ENCODE measurements at places on chromosomes 12 and 14.

GRCh38 chr14:99192028-99192621, 79.9 kb downstream of the BCL11B start:
- no peak for DNase-seq

- no peak for DNase-seq
These were observed 7.6 kb downstream of the VPS37B start for GRCh38 chr12:122888232-122888752.

GRCh38 chr12:94322346-94322745, 137.3 kb downstream of the CEP83 start:
- DNase-seq: no peak

- DNase-seq: no peak
These were observed 40.1 kb upstream of the PARP11 start for GRCh38 chr12:3913278-3913677.

GRCh38 chr14:96960598-96961116, 163.5 kb downstream of the VRK1 start:
- no peak for DNase-seq

GRCh38 chr14:96626121-96626768, 124.1 kb downstream of the PAPOLA start:
- no peak for DNase-seq

GRCh38 chr12:126069549-126070165, 1004.4 kb downstream of the AACS start:
- DNase-seq: no peak

DNA sequence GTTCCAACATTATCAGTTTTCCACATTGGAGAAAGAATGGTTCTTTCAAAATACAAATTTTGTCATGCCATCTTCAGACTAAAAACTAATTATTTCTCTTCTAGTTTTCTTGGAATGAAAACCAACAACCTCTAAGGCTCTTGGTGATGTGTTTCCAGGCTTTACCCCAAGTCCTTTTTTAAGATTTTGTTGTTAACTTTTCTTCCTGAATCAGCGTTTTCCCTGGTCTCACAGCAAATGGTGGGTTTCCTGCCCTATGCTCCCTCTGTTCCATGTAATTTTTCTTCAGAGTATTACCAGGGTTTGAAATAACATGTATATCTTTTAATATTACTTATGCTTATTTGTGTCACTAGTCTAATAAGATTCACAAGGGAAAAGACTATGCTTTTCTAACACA, 1311.9 kb downstream of the LRFN5 start:
- no peak for DNase-seq

DNA sequence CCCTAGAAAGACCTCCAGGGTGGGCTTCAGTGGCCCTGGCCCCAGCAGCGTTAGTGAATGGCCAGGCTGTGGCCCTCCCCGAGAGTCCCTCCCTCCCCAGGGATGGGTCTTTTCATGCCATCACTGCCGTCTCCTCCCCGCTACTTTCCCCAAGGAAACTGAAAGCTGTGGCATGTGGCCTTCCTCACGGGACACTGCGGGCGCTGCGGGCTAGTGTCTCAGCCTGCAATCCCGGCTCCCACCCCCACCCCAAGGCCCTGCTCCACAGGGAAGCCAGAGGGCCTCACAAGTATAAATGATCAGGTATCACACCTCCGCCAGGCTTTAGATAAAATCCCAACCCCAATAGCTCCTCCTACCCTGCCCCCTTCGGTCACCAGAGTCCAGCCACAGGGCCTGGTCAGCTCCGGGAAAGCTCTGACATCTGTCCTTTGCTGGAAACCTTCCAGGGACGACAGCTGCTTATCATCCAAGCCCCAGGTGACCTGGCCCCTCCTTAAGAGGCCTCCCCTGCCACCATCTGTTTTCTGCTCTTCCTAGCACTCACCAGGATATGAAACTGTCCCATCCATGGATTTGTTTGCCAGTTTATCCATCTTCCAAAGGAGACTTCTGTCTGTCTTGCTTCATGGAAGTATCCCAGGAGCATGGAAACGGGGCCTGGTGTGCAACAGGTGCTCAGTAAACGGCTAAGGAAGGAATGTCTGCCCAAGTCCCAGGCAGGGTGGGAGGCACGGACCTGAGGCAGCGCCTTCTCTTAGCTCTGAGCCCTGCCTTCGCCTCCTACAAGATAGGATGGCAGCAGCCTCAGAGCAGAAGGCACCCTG, 31.6 kb downstream of the CCDC85C start:
- DNase-seq: peak; percentile 71

DNA sequence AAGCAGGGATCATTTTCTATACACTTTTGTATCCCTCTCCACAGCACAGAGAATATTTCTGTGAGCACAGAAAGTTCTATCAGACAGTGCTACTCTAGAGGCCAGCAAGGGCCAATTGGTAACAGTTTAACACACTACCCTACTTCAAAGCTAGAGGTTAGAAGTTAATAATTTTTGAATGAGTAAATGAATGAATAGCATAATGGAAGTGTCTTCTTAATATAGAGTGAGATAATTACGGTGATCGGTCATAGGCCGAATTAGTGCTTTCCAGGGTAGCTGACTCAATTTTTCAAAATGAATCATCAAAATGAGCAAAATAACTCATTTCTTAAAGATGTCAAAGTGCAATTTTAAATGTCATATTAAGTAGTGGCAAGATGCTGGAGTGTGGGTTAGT, 67.0 kb upstream of the CCDC198 start:
- no peak for DNase-seq

DNA sequence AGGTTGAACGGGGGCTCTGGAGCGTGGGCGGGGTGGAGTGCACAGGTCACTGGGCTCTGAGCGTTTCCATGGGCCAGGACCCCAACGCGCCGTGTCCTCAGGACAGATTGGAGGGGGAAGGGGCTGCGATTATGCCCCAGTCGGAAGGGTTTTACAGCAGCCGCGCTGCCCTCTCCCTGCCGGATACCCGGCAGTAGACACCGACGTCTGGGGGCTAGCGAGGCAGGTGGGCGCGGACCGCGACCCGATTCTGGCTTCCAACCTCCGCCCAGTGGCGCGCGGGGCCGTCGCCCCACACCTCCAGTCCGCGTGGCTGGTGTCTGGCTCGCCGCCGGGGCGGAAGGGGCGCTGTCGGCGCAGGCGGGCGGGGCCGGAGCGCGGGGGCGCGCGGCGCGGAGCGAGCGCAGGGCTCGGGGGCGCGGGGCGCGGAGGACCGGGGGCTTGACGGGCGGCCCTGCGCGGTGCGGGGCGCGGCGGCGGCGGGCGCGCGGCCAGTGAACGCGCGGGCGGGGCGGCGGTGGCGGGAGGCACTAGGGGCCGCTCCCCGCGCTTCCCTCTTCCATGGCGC, 2.4 kb upstream of the KIF26A start:
- no peak for DNase-seq

- no peak for DNase-seq
These were observed 65.7 kb upstream of the CAPRIN2 start for GRCh38 chr12:30820406-30820946.

DNA sequence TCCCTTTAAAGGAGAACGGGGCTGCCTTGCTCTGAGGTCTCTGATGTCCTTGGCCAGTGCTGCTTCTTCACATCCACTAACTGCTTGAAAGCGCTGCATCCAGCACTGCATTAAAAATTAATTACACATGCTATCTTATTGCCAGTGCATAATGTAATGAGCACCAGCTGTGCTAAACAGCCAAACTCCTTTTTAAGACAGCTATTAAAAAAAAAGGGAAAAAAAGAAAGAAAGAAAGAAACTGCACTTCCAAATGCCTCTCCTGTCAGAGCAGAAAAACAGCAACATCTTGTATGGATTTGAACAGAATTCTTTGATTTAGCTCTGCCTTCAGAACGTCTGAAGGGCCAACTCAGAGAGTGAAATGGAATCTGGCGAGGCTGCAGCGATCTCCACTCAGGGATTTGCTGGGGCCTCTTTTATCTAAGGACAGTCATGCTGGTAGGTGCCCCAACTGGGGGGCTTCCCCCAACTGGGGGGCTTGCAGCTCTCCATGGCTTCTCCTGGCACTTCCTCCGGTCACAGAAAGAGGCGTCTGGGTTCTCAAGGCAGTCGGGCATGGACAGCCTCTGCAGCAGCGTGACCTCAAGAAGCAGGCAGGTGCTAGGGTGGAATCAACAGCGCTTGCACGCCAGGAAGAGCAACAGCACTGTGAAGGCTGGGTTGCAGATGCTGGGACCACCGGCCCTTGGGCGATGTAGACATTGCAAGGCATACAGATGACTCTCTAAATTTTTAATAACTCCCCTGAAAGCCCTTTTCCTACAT, 46.4 kb downstream of the BCL11B start:
- DNase-seq: no peak

DNA sequence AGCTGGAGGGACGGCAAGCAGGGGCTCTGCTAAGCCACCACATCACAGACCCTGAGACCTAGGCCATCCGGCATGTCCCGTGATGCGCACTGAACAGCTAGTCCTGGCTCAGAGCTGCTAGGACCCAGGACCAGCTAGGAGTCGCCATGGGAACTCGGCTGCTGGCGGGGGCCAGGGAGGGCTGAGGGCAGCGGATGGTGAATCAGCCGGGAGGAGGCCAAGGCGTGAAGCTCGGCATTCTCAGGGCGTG, 5.1 kb downstream of the AHNAK2 start:
- no peak for DNase-seq

DNA sequence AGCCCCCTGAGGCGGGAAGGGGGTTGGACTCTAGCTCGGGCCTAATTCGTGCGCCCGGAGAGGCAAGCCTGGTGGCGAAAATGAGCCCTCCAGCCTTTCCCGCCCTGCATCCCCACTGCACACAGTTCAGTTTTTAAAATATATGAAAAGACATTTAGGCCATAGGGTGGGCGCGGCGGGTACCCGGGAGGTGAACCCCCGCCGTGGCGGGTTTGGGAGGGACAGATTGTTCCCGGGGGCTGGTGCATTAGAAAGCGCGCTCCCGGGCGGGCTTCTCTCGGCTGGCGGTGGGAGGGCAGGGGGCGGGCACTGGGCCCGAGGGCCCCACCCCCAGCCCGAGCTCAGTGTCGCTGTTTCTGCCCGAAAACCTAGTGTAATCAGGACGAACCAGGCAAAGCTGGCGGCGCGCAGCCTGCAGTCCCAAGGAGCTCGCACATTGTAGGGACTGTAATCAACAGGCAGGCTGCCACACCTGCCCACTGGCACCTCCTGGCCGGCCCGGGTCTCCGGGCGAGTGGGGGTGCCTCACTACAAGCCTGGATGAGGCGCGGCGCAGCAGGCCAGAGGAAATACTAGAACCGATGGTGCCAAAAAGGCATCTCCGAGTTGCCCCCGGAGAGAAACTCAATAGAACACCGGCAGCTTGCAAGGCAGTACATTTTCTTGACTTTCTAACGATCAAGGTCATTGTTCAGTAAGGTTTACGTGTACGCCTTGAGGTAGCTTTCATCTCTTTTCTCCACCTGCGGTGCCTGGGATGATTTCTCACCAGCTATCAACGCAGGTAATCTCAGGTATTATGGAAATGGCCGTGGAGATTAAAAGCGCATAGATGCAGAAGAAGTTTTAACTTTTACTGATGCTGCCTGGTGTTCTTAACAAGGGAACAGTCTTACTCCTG, 764 bp upstream of the SPTB start:
- peak; percentile 19 for DNase-seq

DNA sequence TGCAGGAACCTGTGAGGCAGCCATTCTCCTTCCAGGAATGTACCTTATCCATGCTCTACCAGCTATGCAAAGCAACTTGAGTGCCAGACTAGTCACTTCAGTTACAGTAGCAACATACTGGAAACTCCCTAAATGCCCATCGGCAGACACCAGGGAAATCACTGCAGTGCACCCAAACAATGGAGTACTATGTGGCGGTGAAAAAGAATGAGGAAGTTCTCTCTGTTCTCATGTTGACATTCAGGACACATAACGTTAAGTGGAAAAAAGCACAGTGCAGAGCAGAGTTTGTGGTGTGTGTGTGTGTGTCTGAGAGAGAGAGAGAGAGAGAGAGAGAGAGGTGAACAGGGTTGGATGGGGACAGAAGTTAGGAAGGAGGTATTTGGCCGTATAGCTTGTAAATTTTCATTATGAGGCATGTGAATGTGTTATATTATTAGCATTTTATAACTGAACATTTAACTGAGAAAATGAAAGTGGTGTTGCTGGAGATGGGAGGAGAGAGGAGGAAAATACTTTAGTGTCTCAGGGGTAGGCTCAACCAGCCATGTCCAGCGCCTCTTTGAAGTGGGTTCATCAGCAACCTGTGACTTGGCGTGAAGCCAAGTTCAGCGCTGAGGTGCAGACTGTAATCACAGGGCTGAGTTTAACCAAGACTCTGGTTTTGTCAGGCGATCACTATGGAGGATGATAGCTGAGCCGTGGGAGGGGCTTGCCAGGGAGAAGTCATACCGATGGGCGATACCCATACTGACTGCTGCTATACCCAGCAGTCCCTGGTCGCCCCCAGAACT, 17.3 kb downstream of the TNFAIP2 start:
- peak; percentile 25 for DNase-seq

DNA sequence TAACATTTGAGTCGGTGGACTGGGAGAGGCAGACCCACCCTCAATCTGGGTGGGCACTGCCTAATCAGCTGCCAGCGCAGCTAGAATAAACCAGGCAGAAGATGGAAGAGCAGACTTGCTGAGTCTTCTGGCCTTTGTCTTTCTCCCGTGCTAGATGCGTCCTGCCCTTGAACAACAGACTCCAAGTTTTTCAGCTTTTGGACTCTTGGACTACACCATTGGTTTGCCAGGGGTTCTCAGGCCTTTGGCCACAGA, 27.2 kb upstream of the DNM1L start:
- DNase-seq: no peak

DNA sequence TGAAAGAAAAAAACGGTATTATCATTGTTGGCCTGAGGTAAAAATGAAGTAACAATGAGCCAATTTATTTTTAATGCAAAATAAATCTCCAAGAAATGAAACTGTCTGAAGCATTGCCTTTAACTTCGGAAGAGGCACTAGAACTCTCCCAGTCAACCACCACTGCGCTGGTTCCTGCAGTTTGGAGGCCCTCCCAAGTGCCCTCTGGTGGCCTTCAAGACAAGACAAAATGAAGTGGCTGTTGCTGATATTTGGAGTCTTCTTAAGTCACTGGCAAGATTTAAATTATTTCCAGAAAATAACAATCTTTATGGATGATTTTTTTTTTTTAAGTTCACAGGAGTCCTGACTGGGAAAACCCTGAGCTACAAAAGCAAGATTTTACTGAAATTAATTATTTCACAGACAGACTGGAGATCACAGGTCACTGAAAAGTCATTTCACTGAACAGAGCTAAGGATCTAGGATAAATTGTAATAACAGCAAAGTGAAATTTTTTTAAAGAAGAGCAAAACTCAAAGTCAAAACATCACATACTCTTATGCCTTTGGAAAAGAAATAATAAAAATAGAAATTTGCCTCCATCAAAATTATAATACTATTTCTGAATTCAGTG, 58.2 kb downstream of the DICER1 start:
- peak; percentile 44 for DNase-seq

DNA sequence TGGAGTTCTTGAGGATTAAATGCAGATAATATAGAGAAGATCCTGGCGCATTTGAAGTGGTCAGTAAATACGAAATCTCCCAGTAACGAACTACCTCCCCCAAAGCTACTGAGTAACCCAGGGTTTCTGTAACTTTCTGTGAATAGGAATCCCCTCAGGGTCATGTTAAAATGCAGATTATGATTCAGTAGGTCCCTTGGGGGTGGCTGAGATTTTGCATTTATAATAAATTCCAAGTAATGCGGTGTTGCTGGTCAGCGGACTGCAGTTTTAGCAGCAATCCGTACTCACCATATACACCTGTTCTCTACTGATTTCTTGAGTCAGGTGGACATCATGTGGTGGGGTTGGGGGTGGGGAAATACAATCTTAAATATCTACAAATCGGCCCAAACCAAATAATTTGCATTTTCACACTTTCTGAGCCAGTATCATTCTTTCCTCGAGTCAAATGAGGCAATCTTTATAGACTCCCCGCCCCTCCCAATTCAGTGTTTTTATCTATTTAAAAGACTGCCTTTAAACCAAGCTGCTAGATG, 868 bp downstream of the SPATA7 start:
- DNase-seq: no peak

- DNase-seq: no peak
These were observed 1.9 kb downstream of the SLC25A3 start for GRCh38 chr12:98595243-98595988.

All from NCI-H524 treated with DMSO at 0.1 percent for 48 hours (cell line).